Esophagus squamous epithelium (tissue), 5 donors: ENCODE measurements at places on chromosomes 7 and 10. TPM values are rescaled to one million over a fixed set of nuclear protein-coding genes. Genes with fewer than 3 reads are reported as not detected.

Gene DDC
- 0.35 TPM for total RNA-seq

Gene SUN3
- not detected for total RNA-seq

Gene TMEM225B
- 0.57 TPM for total RNA-seq

Gene PTPN20
- 4.5 TPM for total RNA-seq

Gene ADAM22
- total RNA-seq = 0.97 TPM

Gene ANKRD7
- not detected for total RNA-seq

DNA sequence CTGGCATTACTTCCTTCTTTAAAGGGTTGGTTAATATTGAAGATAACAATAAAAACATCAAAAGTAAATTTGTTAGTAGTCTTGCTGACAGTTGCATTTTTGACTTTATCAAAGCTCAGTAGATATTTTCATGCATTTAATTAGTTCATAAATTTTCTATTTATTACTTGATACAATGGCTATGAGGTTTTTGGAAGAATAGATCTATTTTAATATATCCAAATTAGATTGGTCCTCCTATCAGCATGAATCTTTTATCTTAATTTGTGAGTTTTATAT lies 16.4 kb downstream of the COL1A2 start:
- no peak for DNase-seq

GRCh38 chr7:151992375-151992774 lies 33.1 kb upstream of the GALNT11 start:
- no peak for DNase-seq

GRCh38 chr7:38339953-38340819 lies 66.8 kb upstream of the TARP start:
- no peak for DNase-seq

DNA sequence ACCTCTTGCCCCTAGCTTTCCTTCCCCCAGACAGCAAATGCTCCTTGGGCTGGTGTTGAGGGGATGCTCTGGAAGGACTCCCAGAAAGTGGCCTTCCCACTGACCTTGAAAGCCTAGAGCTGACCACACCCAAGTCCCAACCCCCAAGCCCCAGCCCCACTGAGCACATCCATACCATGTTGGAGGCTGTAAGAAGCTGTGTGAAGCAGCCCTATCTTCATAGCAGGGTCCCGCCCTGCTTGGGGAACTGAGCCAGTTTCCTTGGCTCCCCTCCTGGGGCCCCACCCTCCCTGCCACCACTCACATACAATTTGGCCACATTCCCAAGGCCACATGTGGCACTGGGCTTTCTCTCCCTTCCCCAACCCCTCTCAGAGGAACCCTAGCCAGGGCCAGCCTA lies 72.3 kb upstream of the CACUL1 start:
- DNase-seq = no peak

DNA sequence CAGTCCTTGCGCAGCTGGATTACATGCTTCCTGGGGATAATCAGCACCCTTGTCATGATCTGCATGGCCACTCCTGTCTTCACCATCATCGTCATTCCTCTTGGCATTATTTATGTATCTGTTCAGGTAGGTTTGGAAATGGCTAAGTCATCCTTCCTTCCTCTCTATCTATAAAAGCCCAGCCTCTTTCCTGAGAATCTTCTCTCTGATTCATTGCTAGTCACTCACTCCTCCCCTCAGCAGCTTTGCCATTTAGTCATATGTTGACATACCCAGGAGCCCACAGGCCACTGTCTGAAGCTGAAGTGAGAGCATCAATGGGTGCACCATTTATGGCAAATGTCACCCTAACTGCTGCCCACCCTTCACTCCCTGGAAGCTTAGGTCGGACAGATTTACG lies 52.0 kb downstream of the ABCC2 start:
- no peak for DNase-seq

DNA sequence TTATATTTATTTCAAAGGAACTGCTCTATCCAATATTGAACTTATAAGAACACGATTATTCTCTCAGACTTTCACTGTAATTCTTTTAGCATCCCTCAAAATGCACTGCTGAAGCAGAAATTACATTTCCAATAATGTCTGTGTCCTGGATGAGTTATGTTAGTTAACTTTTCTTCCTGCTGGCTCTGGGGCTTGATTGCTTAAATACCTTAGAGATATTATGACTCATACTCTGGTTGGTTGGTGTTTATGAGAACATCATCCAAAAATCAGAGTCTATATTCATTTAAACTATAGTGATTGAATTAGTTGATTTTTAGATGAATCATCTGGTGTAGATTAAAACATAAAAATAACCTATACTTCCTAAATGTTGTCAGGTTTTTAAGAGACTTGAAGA lies 246.3 kb upstream of the VWC2 start:
- no peak for DNase-seq

DNA sequence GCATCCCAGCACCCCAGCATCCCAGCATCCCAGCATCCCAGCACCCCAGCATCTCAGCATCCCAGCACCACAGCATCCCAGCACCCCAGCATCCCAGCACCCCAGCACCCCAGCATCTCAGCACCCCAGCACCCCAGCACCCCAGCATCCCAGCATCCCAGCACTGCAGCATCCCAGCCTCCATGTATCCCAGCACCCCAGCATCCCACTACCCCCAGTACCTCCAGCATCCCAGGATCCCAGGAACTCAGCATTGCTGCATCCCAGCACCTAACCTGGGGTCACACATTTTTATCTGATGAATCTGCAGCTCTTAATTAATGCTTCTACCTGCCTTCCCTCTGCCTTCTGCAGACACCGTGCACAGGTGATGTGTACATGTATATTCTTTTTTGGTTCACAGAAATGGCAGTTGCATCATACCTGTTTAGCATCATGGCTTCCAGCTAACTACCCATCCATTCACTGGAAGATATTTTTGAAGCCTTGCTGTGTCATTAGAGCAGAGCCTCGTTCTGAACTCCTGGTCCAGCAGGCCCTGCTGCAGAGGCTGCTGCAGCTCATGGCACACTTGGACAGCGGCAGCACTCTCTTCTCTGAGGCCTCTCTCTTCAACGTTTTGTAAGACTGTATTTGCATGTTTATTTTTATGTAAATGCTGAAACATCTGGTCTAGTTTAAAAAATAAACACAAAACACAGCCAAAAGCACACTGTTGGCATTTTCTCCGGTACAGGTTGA lies 4.6 kb upstream of the CFAP46 start:
- DNase-seq = no peak

DNA sequence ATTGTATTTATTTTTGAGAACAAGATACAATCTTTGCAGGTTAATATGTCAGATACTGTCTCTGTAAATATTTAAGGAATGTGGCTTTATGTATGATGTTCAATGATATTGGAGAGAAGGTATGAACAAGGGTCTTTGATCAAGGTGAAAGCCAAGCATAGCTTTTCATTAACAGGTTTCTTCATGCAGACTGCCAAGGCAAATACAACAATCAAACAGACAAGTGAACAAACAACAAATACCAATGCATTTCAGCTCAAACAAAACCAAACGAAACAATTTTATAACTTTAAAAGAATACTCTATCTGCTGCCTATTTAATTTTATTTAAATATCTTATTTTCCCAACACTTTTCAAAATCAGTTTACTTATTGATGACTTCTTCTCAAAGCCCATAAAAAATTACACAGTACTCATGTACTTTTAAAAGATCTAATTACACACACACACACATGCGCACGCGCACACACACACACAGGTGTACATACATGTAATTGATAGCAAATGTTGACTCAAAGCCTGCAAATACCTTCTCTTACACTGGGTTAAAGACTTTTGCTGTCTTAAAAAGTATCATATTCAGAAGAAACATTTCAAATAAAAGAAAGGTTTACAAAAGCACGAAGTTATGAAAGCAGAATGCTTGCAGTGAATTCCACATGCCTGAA lies 201.1 kb upstream of the CCDC6 start:
- no peak for DNase-seq
